ENCODE measurements at places on chromosomes 16 and 17.
A peak's percentile ranks its signal among the peaks of the same experiment; 100 is the strongest.

GRCh38 chr17:903691-904481 is 75.7 kb downstream of the NXN start:
- DNase-seq = peak; percentile 62

DNA sequence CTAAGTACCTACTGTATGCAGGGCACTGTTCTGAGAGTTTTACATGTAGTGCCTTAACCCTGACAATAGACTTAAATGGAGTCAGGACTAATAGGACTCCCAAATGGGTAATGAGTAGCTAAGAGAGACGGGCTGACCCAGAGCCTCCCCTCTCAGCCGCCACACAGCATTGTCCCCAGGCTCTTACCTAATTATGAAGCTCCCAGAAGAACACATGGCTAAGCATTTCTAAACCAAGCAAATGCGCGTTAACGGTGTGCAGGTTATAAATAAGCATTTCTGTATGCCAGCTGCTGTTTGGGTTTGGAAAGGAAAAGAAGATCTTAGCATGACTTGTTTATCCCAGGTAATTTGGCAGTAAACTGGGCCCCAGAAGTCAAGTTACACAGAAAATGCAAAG is 14.3 kb downstream of the KATNIP start:
- no peak for DNase-seq

DNA sequence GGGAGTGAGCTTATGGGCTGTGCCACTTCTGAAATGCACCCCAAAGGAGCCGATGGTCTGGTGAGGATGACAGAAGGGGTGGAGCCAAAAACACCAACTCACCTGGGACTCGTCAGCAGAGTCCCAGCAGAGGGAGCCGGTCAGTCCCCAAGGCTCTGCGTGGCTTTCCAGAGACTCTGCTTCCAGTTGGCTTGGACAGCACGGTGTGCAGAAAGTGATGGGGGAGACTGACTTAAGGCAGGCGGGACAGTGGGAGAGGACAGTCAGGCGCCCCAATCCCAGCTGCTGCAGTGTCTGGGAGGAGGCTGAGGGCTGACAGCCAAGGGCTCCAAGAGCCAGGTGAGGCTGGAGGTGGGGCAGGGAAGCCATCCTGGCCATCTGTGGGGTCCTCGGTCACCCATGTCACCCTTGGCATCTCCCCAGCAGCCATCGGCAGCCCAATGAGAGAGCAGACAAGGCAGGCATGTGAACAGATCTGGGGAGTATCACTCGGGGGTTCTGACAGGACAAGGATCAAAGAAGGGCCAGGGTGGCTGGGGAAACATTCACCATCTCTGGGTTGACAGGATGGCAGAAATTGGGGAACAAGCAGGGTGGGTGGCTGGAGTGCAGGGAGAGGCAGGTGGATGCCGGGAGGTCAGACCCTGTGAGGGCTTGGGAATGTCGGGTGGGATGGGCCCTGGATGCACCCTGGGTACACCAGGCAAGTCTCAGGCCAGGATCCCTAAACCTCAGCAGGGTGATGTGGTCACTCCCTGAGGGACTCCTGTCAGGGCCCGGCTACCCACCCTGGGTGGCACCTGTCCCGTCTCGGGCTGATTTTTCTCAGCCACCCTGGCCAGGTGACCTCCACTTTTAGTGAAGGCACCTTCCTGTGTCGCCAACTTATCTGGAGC is 8.9 kb upstream of the KRTAP17-1 start:
- DNase-seq = peak; percentile 46

GRCh38 chr17:78317794-78318400 is 42.0 kb downstream of the SOCS3 start:
- no peak for DNase-seq

DNA sequence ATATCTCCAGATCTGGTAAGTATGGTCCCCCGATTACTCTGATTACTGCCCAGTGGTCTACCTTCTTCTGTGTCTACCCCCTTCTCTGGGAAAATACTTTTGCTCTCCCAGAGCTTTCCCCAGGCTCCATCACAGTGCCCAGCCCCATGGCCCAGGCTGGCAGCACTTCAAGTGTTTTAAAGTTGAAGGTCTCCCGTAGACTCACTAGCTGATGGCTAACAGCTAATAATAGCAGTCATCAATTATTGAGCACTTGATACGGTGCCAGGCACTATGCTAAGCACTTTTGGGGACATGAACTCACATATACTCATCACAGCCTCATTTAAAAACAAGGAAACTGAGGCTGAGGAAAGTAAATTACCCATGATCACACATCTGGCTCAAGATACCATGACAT is 33.4 kb downstream of the DCUN1D3 start:
- no peak for DNase-seq

- peak; percentile 22 for DNase-seq
These were observed at the start of gene CD300LG for GRCh38 chr17:43846963-43847371. TSS of gene CD300LG (plus strand) at chr17:43847176. CDS start at chr17:43847217, 41 bp downstream.

DNA sequence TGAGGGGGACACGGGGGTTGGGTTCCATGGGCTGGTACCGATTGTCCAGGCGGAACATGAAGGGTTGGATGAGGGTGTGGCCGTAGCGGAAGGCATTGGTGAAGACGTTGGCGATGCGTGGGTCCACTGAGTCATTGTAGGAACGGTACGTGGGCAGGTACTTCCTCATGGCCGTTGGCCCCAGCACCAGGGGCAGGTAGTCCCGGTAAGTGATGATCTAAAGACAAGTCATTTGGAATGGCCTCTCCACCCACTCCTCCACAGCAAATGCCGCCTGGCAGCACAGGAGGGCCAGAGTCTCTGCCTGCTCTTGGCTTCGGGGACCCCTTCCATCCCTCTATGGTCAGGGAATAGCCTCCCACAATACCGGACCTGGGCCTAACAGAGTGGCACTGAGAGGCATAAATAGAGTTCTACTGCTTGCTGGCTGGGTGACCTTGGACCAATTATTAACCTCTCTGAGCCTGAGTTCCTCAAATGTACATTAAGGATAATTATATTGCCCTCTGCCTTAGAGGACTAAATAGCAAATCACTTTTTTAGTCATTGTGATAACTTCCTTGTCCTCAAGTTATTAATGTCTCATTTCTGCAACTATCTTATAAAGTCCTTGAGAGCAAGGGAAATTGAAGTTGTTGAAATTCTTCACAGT is 7.2 kb downstream of the MPO start:
- no peak for DNase-seq

GRCh38 chr16:13866073-13866472 is 53.9 kb upstream of the ERCC4 start:
- DNase-seq = peak; percentile 66

DNA sequence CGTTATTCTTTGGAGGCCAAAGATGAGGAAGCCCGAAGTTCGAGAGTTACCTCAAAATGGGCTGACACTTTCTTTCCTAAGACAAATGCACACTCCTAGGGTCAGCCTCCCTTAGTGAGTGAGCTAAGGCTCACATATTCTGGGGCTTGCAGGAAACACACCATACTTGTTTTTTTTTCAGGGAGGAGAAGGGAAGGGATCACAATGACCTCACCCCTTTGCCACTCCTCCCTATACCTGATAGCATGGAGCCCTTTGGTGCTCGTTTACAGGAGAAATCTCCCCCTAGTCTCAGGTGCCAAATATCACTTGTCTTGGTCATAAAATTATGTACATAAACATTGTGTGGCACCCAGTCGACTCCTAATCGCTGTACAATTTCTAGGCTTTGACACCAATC is 4.6 kb upstream of the TMEM100 start:
- no peak for DNase-seq

DNA sequence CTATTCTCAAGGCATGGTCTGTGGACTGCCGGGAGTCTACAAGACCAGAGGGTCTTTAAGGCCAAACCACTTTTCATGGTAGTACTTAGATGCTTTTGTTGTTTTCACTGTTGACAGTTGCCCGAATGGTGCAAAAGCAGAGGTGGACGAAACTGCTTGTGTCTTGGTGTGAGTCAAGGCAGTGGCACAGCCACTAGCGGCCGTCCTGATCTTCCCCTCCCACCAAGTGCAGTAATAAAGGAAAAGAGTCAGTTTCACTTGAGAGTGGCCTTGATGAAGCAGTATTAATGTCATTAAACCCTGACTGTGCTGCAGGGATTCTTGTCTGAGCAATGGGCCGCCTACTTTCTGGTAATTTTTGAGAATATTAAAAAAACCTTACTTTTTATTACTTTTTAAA is 109.1 kb downstream of the PRKCA start:
- DNase-seq = no peak

- no peak for DNase-seq
These were observed 203.1 kb downstream of the MSI2 start for GRCh38 chr17:57459286-57459915.

- no peak for DNase-seq
These were observed 25.5 kb upstream of the SSTR2 start for GRCh38 chr17:73139296-73139695.

DNA sequence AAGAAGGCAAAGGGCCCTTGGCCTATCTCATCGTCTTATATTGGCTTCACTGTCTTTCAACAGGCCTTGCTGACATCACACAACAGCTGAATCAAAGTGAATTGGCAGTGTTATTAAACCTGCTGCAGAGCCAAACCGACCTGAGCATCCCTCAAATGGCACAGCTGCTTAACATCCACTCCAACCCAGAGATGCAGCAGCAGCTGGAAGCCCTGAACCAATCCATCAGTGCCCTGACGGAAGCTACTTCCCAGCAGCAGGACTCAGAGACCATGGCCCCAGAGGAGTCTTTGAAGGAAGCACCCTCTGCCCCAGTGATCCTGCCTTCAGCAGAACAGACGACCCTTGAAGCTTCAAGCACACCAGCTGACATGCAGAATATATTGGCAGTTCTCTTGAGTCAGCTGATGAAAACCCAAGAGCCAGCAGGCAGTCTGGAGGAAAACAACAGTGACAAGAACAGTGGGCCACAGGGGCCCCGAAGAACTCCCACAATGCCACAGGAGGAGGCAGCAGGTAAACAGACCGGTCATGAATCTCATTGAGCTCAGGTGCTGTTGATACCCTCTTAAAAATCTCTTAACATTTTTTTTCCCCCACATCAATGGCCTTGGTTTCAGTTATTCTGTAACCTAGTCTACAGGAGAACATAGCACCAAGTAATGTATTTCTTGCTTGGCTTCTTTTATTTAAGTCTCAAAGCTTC is 64.7 kb downstream of the CDK12 start:
- no peak for DNase-seq

GRCh38 chr16:56943761-56944375 is 11.9 kb downstream of the HERPUD1 start:
- DNase-seq = no peak

GRCh38 chr17:69088643-69089200 is 28.0 kb upstream of the ABCA9 start:
- DNase-seq = no peak

DNA sequence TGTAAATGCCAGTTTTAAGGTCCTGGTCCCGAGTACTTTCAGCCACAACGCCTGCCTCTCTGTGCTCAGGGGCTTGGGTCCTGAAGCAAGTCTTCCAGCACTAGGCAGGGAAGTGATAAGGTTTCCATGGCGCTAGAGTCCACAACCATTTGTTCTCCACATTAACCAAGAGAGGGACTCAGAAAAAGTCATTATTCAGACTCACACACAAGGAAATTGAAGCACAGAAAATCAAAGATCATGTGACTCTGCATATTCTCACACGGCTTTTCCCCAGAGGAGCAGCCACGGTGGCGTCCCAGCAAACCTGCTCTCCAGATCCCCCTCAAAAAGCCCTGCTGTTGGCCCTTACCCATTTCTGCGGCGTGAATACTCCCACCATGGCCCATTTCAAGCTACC is 9.7 kb downstream of the ENPP7 start:
- DNase-seq = no peak

GRCh38 chr17:82030470-82031302 is 792 bp upstream of the RAC3 start:
- peak; percentile 92 for DNase-seq

DNA sequence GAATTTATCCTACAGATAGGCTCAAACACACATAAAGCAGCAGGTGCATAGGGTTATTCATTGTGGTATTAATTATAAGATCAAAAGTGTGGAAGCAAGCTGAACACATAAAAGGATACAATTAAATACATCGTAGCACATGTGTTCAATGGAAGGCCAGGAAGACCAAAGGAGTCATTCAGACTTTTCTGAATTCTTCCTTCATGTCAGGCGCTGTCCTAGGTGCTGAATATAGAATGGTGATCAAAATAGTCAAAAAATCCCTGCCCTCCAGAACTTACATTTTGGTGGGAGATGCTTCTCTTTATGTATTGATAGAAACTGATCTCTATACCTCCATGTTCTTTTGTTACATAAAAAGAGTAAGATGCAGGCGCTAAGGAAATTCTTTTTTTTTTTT is 439.0 kb upstream of the ASIC2 start:
- DNase-seq = no peak

- no peak for DNase-seq
These were observed 110.1 kb upstream of the SIAH1 start for GRCh38 chr16:48495303-48495702.

DNA sequence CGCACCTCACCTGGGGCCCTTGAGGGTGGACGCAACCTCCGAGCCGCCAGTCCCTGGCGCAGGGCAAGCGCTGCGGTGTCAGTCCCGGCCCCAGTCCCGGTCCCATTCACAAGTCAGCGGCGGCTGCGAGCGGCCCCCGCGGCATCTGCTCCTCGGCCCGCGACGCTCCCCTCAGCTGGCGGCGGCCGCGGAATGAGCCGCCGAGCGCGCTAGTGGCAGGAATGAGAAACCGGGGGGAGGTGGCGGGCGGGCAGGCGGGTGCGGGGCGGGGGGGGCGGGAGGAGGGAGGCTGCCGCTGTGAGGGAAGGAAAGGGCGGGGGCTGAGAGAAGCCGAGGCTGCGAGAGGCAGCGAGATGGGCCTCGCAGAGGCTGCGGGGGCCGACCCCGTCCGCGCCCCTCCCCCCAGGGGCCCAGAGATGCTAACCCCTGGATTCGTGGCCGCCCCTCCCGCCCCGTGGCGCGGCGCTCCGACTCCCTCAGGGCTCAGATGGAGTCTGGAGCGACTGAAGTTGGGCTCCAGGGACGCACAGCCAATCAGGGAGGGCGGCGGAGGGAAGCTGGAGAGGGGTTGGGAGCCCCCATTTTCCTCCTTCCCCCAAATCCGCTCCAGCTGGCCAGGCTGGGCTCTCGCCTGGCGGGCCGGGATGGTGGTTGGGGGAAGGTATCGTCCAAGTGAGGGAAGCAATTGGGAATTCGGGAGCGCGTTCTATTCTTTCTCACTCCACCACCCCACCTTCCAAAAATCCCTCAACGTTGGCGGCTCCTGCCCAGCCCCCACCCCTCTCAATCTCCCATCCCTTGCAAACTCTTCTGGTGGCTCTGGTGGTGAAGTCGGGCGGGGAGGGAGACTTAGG is at the start of gene CDH11:
TSS of gene CDH11 (minus strand) at position 194 of the 854 bp plus-strand sequence. CDS start 117,194 bp downstream, outside the sequence.
- peak; percentile 67 for DNase-seq

DNA sequence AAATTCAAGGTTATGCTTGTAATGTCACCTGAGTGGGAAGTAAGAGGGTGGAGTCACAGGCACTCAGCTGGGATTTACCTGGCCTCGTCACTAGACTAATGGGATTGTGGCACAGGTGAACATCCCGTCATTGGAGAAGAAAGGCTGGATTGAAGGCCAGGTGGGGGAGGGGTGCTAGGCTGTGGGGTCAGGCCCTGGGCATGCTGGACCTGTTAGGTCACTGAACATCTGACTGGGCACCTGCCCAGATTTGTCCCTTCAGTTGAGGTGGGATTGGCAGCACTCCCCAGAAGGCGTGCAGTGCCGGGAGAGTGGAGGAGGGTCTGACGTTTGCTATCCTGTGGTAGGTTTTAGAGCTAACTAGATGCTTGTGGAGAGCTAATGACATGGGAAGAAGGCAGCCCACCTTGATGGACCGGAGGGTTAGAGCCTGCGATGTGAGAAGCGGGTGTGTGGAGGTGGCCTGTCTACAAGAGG is 161.5 kb upstream of the ZNF267 start:
- no peak for DNase-seq

- DNase-seq = no peak
These were observed 9.3 kb upstream of the KRT17 start for GRCh38 chr17:41633556-41634199.

- no peak for DNase-seq
These were observed 62.6 kb downstream of the PLCG2 start for GRCh38 chr16:81841722-81842121.

- peak; percentile 81 for DNase-seq
These were observed 6.9 kb downstream of the DOK4 start for GRCh38 chr16:57479205-57479975.
